Epithelial cell of esophagus (primary cell): ENCODE measurements at places on chromosomes 1 and 21.
A peak's percentile ranks its signal among the peaks of the same experiment; 100 is the strongest.

DNA sequence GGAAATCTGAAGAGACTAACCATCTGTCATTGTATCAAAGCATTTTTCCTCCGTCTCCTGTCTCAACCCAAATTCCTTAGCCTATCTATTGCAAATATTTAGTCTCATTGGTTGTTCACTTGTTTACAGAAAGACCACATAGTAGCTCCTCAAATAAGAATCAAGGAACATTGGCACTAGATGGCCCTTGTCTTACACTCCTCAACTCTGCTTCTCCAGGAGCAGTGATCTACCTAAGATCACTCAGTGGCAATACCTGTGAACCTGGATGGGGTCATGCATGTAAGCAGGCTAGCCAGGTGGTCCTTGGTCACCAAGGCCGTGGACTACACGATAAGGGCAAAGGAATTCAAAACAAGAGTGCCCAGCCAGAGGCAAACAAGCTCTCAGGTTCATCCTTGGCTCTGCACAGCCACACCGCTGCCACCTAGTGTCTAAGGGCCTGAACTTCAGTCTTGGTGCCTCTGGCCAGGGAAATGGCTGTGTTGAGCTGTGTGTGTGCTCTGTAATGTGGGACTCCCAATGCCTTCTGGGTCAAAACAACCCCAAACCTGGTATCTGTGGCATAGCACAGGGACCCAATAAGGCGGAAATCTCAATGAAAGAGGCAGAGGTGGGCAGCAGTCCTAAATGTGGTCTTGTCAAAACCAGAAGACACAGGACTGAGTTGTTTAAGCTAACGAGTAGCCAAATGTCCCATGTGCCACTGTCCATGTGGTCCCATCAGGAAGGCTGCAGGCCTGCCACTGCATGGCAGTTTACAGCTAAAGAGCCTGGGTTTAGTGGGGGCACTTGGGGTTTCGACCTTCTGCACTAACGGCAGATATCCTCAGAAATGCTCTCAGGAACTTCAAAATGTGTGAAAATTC lies 54.5 kb downstream of the GPR161 start:
- DNase-seq: peak; percentile 81

DNA sequence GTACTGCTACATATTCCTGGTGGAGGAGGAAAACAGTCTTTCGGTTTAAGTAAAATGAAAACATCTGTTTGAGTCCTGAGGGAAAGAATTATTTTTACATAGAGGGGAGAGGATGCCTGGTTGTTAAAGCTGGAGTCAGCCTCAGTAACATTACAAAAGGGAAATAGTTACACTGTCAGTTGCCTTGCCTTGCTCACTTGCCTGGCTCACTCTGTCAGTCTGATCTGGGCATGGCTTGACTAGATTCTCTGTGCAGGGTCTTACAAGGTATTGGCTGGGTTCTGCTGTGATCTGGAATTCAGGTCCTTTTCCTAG lies 8.4 kb upstream of the UBE2U start:
- DNase-seq: no peak

DNA sequence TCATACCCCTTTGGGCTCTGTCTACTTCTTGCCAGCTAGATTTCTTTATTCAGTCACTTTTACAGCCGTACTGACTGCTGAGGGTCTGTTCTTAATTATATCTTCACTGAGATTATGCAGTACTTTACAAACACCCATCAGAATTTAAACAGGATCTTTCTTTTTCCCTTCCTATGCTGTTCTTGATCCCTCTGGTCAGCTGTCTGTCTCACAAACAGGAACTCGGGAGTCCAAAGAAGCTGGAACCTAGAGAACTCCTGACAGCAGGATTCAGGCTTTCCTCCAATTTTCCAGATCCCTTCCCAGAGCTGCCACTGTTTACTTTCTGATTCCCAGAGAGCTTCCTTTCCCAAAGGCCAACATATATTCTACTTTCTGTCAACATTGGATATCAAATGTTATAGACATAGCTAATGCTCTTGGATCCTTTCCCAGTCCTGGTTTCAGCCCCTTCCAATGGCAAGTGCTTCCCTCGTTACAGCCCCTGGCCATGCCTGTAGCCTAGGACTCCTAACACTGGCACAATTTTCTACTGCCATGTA lies 59.5 kb downstream of the ATP2B4 start:
- no peak for DNase-seq

DNA sequence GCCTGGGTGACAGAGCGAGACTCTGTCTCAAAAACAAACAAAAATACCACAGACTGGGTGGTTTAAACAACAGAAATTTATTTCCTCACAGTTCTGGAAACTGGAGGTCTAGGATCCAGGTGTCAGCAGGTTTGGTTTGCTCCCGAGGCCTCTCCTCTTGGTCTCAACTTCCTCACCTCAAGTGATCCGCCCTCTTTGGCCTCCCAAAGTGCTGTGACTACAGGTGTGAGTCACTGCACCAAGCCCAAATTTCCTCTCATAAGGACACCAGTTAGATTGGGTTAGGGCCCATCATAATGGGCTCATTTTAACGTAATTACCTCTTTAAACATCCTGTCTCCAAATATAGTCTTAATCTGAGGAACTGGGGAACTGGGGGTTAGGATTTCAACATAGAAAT lies 35.5 kb downstream of the MFSD2A start:
- DNase-seq: peak; percentile 83

- DNase-seq: peak; percentile 84
These were observed 173.0 kb downstream of the ADGRL4 start for GRCh38 chr1:78833491-78833890.

- no peak for DNase-seq
These were observed 20.9 kb upstream of the SH3BGRL3 start for GRCh38 chr1:26259005-26259404.

- peak; percentile 13 for DNase-seq
These were observed 38.2 kb upstream of the KCND3 start for GRCh38 chr1:112027696-112028095.

DNA sequence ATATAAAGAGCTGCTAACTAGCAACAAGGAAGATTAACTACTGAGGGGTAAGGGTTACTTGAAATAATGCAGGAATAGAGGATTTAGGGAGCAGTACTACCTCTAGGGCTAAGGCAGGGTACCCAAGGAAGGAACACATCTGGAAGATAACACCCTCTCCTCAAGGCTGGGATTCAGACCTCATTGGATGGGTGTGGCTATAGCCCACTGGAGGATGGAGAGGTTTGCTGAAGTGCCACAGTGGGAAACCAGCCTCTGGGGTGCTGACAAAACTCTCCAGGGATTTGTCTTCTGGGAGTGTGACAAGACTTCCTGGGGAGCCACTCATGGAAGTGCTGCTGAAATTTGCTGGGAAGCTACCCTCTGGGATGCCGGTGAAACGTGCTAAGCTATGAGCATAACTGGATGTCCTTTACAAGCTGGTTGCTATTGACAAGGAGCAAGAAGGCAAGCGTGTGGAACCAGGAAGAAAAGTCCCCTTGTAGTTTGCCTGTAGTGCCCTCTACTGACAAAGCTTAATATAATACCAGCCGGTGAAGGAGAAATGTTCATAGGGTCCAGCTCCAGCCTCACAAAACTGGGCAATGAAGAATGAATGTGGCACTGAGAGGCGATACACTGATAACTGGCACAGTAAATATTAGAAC lies 122.8 kb upstream of the USP24 start:
- DNase-seq: peak; percentile 75

DNA sequence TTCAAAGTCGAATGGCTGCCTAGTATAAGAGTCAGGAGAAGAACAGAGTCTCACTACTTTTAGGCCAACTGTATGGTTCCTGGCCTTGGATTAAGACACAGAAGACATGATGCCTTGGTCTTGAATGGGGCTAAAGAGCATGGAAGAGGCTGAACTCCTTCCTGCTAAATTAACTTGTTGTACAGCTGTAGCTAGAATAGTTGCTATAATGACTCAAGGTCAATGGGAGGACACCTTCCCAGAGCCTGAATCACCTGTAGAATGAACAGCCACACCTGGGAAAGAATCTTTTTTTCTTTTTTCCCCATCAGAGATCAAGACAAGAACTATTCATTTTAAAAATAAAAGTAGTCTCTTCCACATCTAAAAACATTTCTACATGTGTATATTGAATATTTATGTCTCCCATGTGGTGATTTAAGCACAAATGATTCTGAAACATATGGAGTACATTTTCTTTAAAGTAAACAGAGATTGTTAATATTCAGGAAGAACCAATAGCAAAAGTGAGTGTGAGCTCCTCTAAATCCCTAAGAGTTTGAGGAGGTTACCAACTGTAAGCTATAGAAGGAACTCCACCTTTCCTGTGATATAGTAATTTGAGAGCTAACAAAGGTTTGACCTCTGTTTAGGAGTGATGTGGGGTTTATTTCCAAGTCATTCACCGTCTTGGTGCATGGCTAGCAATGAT lies 191.3 kb downstream of the TGFB2 start:
- peak; percentile 73 for DNase-seq

- DNase-seq: no peak
These were observed 711 bp downstream of the TRNP1 start for GRCh38 chr1:26994020-26994786.

- DNase-seq: no peak
These were observed 86.2 kb downstream of the STUM start for GRCh38 chr1:226634611-226635246.

DNA sequence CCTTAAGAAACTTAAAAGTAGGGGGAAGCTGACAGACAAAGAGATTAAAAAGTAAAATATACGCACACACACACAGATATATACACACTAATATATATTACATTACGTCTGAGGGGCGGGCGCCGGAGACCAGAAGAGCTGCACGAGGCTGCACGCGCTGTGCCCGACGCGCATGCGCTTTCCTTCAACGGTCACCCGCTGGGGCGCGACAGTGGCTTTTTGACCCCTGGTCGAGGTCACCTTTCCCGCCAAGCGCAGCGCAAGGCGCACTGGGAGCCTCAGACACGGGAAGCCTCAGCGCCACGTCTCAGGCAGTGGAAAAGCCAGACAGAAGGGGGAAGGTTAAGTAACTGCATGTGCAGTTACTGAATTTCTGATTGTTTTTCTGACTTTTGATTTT lies at the start of gene HORMAD1:
HORMAD1 (minus strand) TSS at position 193 of the 400 bp plus-strand sequence. CDS start 1,390 bp downstream, outside the sequence.
- no peak for DNase-seq

- DNase-seq: no peak
These were observed 15.9 kb upstream of the SLC6A9 start for GRCh38 chr1:44047131-44047530.

- no peak for DNase-seq
These were observed 9.8 kb downstream of the PLA2G5 start for GRCh38 chr1:20079661-20080305.

DNA sequence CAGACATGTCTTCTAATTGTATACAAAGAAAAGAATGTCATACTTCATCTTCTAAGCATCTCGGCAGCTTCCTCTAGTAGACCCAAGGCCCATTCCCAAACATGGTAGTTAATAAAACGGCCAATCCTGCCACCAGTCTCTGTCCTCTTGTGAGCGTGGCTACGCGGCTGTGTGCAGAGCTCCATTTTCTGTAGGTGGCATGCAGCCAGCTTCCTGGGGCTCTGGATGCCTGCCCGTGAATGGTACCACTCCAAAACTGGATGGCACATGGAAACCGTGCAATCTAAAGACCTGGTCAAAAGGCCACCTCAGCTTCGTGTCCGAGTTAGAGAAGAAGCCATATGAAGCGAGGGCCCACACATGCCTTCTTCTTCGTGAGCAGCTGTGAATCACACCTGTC lies 110.7 kb downstream of the SIPA1L2 start:
- DNase-seq: no peak

DNA sequence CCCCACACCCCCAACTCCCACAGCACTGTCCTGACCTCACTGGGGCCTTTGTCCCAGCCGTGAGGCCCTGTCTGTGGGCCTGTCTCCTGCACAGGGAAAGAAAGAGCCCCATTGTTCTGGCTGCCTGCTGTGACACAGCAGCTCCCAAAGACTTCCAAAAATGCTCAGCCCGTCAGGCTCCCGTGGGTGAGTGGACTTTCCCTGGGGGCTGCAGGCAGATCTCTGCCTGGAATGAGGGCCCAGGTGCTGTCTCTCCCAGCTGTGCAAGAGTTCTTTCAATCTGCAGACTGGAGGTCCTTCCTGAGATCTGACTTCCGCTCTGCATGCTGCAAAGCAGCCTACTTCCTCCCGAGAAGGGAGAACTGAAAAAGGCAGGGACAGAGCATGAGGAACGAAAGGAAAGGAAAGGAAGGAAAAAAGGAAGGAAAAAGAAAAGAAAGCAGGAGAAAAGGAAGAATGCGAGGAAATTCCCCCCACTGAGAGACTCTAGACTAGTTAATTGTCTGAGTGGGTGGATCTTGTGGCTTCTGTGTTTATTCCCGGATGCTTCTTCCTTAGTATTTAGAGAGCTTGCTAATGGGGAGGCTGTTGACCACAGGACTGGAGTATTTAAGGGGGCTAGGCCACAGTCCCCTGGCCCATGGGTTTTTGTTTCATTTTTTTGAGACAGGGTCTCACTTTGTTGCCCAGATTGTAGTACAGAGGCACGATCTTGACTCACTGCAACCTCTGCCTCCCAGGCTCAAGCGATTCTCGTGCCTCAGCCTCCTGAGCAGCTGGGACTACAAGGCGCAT lies 15.0 kb downstream of the NES start:
- no peak for DNase-seq

- no peak for DNase-seq
These were observed 53.0 kb downstream of the LRRC71 start for GRCh38 chr1:156973417-156973816.

DNA sequence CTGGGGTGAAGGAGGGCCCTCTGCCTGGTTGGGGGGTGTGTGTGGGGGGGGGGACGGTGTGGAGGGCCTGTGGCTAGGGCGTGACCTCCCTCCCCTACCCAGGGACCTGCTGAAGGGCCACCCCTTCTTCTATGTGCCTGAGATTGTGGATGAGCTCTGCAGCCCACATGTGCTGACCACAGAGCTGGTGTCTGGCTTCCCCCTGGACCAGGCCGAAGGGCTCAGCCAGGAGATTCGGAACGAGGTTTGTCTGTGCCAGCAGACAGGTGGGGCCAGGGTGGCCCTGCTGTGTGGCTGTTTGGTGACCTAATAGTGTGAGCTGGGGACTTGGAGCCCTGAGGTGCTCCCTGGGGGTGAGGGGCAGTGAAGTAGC lies 43.9 kb downstream of the COQ8A start:
- DNase-seq: no peak

- DNase-seq: no peak
These were observed 8.4 kb upstream of the GALNT2 start for GRCh38 chr1:230058626-230059025.

DNA sequence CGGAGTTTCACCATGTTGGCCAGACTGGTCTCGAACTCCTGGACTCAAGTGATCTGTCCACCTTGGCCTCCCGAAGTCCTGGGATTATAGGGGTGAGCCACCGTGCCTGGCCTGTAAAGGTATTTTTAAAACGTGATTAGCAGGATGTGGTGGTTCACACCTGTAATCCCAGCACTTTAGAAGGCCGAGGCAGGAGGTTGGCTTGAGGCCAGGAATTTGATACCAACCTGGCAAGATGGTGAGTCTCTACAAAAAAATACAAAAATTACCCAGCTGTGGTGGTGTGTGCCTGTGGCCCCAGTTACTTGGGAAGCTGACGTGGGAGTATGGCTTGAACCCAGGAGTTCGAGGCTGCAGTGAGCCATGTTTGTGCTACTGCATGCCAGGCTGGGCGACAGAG lies 43.3 kb upstream of the SOD1 start:
- no peak for DNase-seq
